AG08396 (cell line): ENCODE measurements at places on chromosomes 2 and 18.

DNA sequence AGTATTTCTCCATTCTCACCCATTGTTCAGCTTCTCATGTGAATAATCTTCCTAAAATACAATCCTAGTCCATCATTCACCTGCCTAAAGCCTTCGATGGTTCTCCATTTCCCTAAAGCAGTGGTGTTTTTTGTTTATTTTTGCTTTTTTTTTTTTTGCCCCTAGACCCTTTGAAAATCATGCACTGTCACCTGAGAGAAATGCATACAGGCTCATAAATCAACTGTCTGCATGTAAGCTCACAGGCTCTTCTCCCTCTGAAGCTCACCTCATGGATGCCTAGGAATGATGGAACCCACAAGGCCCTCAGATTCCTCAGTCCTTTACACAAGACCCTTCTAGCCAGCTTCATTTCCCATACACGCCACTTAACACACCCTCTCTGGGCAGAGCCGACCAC is 31.5 kb downstream of the B4GALT6 start:
- DNase-seq = no peak

GRCh38 chr2:120861576-120862191 is 126.0 kb downstream of the GLI2 start:
- no peak for DNase-seq

DNA sequence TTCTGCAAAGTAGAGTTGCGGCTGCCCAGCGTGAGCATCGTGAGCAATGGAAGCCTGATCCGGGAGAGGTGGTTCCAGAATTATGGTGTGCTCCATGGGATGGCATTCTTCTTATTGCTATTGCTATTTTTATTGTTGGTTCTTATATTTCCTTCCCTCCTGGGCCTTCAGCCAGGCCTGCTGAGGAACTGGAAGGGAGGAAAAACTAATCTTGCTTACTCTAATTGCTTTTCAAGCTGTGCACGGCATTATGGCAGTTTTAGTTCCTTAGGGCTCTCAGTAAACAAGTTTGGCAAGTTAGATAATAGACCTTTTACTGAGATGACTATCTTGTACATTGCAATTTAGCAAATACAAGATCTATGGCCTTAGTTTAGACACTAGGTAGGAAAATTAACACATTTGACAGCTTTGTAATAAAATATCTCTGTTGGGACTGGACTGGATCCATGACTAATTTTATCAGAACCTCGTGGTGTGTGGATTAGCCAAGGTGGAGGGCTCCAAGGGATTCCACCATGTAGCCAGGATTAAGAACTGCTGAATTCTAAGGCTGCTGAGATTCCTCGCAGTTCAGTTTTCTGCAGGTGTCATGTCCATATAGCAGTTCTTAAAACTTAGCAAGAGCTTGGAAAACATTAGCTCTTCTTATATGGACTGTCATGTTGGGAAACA is 6.0 kb downstream of the RSAD2 start:
- DNase-seq = no peak

- DNase-seq = peak; percentile 79
Measured at GRCh38 chr18:57806978-57807285, 3.8 kb upstream of the ATP8B1 start.

DNA sequence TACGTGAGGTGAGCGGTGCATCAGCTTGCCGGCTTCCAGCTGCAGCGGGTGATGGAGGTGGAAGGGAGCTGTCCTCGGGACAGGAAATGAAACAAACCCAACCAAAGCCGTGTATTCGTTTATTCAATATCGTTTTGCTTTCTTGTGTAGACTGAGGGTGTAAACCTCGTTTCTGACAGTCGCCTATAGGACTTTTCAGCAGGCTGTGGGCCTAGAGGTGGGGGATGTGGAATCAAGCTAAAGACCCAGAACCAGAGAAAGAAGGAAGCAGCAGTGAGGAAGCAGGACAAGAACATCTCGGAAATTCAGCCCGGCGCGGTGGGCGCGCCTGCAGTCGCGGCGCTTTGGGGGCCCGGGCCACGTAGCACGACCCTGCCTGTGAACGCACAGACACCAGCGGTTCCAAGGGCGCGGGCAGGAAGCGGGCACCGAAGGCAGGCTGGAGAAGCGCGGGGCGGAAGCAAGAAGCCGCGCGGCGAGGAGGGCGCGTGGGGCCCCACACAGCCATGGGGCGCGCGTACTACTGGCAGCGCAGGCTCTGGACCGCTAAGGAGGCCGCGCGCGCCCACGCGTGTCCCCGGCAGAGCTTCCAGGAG is 755 bp upstream of the ATP9B start:
- no peak for DNase-seq

DNA sequence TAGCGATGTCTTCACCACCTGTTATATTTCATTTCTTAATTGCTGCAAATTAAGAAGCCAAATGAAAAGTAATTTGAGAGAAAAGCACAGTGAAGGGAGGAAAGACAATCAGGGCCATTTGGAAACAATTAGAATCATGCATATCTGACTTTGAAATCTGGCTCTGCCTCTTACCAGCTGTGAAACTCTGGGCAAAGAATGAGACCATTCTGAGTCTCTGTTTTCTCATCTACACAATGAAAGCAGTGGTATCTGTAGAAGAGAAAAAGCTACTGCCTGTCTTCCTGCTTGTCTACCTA is 334.5 kb upstream of the CYRIA start:
- no peak for DNase-seq

DNA sequence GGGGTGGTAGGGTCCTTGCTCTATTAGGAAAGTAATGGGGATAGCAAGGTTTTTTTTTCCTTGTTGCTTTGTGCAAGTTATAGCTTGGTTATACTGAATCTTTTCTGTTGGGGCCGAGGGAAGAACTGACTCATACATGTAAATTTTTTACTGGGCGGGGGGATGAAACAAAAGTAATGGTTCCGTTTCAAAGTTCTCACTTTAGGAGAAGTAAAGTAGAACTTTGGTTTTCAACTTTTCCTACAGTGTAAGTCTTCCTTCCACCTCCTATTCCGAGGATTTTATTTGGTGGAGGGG is 1.1 kb downstream of the AFTPH start:
- no peak for DNase-seq

DNA sequence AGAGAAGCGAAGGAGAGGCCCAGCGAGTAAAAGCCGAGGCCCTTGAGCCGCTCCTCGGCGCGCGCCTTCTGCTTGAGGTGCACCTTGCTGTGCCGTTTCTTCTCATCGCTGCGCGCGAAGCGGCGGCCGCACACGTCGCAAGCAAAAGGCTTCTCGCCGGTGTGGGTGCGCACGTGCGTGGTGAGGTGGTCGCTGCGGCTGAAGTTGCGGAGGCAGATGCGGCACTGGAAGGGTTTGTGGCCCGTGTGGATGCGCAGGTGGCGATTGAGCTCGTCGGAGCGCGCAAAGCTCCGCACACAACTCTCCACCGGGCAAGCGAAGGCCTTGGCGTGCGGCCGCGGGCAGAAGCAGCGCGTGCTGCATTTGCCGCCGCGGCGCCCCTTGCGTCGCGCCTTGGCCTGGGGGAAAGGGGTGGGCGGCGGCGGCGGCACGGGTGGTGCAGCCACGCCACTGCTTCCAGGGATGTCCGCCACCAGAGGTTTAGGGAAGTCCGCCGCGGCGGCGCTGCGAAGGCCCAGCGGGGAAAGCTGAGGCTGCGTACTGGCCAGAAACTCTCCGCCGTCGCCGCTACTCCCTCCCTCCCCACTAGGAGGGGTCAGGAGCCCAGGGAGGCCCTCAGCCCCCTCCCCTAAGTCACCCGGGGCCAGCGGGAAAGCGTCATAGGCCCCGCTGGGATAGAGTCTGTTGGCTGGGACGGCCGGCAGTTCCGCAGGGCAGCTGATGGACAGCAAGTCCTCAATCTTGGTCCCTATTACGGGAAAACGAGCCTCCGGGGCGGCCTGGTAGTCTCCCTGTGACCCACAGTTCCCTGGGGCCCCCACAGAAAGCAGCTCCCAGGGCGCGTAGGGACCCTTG is 1.7 kb downstream of the EGR4 start:
- DNase-seq = peak; percentile 33

DNA sequence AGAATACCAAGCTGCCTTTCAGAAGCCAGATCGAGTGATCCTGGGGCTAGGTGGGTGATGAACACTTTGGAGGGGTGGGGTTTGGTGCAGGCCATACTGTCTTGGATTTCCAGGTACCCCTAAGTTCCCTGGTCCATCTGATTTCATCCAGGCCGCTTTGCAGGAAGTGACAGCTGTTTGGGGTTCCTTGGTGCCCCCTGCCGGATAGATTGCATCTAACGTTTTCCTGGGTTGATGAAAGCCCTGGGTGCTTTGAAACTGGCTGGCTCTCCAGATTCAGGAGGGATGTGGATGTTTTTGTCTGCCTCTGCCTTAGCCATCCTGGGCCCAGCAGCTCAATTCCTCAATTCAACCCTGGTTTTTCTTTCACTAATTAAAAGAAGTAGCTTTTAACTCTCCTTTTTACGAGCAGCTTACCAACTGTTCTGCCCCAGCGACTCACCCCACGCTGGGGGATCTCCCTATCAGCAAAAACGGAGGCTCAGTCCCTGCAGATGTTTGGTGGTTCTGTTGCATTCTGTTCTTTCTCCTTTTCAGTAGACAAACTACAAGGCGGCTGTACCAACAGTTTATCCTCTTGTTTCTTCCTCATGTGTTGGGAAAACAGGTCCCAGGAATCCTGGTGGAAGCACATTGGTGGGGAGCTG is 37.1 kb downstream of the ARHGEF4 start:
- DNase-seq = peak; percentile 77

DNA sequence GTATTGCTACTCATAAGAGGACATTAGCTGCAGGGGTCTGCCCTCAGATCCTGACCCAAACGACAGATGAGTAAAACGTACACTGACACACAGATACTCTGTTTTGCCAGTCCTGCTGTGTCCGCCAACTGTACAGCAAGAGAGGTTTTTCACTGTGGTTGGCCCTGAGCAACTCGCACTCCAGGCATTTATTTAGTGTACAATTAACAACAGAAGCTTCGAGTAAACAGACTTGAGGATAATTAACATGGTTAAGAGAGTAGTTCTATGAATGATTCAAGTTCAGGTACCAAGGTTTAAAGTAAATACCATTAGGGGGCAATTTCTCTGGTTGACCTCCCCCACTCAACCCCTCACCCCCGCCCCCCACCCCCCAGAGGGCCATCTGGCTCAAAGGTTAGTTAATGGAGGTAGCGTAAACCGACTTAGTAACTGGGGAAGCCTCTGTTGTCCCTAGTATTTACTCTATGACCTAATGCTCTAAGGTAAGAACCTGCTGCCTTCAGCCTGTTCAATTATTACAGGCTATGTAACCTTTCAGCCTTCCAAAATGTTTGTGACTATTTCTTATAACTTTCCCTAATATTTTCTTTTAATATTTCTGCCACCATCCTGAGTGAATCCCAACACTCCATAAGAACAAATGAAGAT is 103.9 kb upstream of the XIRP2 start:
- no peak for DNase-seq

DNA sequence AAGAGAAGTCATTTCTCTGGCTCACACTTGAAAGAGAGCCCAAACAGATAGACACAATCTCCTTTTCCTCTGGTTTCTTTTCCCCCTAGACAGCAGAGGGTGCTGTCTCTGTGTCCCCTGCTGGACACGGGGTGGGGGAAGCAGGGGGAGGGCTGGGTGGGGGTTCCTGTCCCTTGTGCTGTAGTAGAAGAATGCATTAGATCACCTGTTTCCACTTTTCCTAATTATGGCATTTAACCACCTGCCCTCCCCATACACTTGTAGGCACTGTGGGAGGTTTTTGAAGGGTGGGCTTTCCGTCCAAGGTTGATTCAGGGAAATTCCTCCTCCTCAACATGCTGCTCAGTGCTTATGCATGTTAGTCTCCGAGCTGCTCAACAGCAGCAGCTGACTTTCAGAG is 206.2 kb upstream of the EPAS1 start:
- DNase-seq = no peak

GRCh38 chr2:109382951-109383350 is 230.8 kb downstream of the SEPTIN10 start:
- peak; percentile 90 for DNase-seq

- no peak for DNase-seq
Measured at GRCh38 chr2:229715895-229716507, 1.6 kb upstream of the DNER start.

DNA sequence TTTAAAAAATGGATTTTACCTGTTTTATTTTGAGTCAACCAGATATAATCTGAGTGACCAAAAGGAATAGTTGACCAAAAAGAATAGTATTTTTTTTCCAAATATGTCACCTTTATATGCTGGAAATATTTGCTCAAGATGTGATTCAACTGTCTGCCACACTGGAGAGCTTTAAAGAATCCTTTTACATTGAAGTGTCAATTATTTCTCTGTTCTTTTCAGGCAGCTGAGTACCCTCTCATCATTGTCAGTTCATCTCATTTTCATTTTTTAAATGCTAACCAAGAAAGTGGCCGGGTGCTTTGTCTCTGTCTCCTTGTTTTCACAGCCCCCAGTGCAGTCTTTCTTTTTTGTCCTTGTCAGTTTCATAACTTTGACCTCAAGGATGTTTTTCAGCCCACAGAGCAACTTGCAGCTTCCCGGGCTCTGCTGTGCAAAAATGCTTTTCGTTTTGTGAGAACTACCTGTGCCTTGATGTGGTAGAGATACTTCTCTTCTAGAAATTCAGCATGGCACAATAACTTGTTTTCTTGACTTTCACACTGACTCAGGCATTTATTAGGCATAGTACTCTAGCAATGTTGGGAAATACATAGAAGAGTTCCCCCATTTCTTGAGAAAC is 23.4 kb upstream of the CERS6 start:
- DNase-seq = no peak

- DNase-seq = no peak
Measured at GRCh38 chr2:174236429-174236828, 11.9 kb downstream of the OLA1 start.

DNA sequence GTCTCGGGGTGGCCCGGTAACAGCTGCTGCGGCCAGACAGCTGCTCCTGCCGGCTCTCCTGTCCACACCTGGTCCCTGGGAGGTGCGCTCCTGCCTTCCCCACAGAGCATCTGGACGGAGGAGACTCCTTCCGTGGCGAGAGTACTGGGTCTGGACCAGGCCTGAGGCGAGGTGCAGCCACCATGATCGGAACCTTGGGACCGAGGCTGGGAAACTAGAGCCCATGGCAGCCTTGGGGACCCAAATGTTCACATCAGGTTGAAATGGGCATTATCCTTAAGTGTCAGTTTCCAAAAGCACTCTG is 628 bp downstream of the GIGYF2 start:
- no peak for DNase-seq

GRCh38 chr18:76889091-76889699 is 66.8 kb downstream of the ZNF236 start:
- DNase-seq = no peak

DNA sequence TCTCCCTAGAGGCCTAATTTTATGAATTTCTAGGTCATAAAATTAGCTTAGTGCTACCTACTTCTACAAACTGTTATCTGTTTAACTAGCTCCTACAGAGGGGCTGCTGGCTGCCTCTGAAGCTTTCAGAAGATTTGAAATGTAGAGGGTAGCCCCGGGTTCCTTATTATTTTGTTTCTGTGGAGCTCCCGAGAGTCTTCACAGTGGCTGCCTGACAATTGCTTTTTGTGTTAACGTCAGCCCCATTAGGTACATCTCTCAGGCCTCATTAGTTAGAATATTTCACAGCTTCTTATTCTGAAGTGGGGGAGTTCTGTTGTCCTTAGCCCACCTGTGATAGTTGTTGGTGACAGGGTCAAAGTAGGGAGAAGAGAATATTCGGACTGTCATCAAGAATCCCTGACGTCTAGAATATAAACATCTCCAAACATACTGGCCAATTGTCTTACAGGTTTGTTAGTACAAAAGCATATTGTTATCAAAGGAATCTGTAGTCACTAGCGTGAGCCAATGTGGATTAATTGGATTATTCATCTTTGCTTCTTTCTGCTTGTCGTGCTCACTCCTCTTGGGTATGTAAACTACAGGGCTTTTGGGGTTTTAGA is 77.5 kb downstream of the DIS3L2 start:
- no peak for DNase-seq
